ENCODE measurements at places on chromosomes 5 and 9.
A peak's percentile ranks its signal among the peaks of the same experiment; 100 is the strongest.

DNA sequence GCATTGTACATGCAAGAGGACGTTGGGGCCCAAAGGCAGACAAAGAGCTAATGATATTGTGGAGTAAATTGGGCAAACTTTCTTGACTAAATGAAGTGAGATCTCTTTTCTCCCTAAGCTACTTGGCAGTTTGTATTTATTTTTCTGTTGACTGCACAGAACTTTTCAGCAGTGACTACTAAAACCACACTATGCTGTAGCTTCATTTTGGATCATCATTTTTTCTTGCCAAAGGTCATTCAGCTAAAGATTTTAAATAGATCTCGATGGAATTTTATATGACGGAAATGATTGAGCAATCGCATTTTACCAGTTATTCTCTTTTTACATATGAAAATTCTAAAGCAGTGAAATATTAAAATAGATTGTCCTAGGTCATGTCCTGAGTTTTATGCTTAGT is 286.1 kb upstream of the ACTBL2 start:
- no peak for DNase-seq

- DNase-seq = no peak
Measured at GRCh38 chr5:109387408-109387974, 22.3 kb downstream of the PJA2 start.

DNA sequence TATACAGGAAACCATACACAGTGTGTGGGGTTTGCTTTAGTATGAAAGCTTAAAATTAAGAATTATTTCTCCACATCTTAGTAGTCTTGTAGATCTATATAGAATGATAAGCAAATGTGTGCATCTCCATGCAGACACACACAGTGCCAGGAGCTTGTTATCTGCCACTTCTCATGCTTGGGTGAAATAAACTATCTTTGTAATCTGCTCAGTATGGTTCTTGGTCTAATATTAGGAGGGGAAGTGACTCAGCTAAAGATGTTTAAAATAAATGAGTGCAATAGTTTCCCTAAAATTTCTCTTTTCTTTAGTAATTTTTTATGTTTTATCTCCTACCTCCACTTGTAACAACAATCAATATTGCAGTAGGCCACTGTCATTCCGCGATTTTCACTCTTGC is 689.6 kb downstream of the TAF11L14 start:
- DNase-seq = no peak

GRCh38 chr9:138073408-138073807 is 195.8 kb downstream of the CACNA1B start:
- DNase-seq = no peak

- peak; percentile 67 for DNase-seq
Measured at GRCh38 chr9:126301985-126302603, 24.5 kb upstream of the MVB12B start.

DNA sequence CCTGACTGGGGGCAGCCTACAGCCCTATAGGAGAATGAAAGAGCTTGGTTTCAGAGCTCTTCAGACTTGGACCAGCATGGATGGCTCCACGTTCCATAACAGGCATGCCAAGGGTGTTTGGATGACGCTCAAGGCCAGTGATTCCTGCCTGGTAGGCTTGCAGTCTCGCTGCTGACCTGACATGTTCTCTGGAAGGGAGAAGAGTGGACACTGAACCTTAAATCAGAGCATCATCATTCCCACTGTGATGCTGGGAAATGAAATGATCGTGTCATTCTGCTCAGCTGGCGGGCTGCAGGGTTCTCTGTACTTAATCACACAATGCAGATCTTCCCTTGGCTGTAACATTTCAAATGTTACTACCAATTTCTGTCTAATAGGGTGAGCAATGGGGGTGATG is 57.0 kb downstream of the CFAP90 start:
- DNase-seq = no peak

DNA sequence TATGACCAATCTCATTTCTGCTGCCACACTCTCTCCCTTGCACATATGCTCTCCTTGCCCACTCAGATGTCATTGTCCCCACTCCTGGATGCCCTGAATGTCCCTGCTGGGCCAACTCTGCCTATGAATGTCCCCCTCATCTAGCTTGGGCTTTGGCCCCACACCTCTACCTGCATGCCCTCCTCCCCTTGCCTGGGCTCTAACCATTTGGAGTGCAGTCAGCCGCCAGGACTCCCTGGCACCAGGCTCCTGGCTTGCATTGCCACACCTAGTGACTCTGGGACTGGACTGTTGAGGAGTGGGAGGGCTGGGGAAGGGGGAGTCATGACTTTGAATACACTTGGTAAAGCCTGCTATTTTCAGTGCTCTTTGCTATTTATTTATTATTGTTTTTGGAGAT is 41.6 kb upstream of the POMT1 start:
- no peak for DNase-seq

- no peak for DNase-seq
Measured at GRCh38 chr9:103037508-103038477, 42.7 kb downstream of the CYLC2 start.

GRCh38 chr5:99005506-99005905 is 76.7 kb upstream of the CHD1 start:
- no peak for DNase-seq
